ENCODE measurements at places on chromosomes 7 and 10.

DNA sequence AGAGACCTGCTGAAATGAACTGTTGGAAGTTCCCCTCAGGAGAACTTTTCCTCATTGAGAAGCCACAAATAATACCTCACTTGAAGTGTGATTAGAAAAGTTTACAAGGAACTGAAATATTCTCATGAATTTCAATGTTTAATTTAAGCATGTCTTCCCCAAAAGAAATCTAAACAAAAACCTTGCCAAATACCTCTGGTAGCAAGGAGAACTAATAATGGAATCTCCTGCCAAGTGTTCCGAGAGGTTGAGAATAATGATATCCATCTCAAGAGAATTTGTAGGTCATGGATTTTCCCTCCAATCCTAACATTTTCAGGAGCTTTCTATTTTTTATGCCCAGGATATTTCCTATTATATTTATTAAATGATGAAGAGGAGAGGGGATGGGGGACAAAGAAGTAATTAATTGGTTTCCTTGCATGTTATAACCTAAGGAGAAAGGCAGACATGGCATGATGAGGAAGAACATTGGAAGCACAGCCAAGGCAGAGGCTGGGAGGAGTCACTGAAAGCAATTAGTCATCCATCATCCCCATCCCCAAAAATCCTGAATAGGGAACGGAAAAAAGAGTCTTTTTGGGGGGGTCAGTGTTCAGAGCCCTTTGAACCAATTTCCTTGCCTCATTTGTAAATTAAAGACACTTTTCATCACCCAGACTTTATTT is 93.6 kb upstream of the IL6 start:
- DNase-seq, result no peak

DNA sequence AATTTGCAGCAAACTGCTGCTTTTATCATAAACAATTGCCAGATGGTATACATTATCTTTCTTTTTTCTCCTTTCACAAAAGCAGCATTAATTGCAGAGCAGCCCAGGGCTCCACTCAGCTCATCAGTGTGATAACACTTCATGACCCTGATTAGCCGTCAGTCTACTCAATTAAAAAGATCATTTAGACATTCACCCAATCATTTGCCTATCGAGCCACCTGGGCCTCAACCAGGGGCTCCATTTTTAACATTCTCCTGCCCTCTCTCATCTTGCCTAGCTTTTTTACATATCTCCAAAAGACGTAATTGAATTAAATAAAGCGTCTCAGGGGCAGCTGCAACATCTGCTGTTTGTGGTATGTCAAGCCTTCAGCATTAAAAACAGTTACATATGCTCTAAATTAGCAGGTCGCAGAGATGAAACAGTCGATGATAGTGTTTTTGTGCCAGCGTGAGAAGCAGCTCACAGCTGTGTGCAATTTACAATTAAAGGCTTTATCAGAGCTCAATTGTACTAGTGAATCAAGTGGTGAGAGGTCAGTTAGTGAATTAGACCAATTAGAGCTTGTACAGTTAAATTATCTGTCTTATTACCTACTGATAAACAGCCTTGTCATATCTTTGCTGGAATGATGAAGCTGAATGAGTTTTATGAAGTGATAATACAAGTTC is 522.5 kb downstream of the ETV1 start:
- no peak for DNase-seq

DNA sequence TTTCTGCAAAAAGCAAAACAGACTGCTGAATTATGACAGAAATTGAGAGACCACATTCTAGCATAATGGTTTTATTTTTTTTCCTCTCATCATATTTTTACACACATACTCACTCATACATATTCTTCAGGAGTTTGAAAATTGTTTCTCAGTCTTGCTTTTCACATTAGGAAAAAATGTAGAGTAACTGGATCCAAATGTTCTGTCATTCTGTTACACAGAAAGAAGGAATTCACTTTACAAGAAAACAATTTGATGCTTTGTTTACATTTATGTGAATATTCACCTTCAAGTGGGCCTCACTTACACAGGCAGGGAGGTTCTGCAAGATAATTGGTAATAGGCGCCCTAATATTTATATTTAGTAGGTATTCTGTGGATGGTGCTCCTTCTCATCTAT is 82.0 kb downstream of the ARL4A start:
- DNase-seq, result no peak

DNA sequence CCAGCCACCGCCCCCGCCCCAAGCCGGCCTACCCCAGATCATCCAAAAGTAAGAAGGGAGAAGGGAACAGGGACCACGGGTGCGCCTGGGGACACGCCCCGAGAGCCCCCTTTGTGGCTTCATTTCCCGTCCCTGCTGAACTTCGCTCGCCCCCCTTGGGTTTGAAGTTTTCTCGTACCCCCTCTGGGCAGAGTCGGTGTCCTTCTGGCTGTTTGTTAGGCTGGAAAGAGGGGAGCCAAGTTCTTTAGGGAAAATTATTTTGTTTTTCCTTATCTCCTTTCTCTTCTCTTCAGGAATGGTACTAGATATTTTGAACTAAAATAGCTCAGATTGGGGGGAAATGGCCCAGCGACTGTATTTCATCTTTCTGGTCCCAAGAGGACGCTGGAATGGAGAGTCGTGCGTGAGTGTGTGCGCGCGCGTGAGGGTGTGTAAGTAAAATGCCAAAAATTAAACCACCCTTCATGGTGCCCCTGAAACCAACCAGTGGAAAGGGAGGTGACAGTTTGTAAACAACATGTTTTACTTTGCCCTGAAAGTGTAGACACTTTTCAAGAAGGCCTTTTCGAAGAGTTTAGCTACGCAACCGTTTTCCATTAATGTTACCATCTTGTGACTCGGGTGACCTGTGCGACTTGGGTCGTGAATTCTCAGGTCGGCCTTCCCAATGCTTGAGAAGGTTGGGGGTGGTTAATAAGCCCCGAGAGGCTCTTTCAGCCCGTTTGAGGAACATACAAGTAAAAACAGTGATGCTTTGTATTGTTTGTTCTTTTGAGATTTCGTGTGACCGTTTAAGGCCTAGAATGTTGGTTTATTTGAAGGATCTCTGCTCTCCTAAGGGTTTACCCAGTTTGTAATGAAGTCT is 694 bp downstream of the RBM20 start:
- no peak for DNase-seq

DNA sequence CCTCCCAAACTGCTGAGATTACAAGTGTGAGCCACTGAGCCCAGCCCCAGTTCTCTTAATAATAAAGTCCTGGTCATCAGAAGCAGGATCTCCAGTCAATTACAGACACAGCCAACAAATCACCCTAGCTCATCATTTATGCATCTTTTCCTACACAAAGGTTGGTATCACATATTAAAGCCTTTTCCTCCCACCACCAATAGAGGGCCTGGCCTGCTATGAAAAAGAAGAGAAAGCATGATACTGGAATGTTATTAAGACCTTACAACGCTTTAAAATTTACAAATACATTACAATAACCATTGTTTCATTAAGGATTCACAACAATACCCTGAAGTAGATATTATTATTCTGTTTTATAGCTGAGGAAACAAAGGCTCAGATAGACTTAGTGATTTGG is 25.9 kb downstream of the VAX1 start:
- no peak for DNase-seq

- no peak for DNase-seq
Measured at GRCh38 chr7:120723465-120724385, 134.2 kb downstream of the TSPAN12 start.

DNA sequence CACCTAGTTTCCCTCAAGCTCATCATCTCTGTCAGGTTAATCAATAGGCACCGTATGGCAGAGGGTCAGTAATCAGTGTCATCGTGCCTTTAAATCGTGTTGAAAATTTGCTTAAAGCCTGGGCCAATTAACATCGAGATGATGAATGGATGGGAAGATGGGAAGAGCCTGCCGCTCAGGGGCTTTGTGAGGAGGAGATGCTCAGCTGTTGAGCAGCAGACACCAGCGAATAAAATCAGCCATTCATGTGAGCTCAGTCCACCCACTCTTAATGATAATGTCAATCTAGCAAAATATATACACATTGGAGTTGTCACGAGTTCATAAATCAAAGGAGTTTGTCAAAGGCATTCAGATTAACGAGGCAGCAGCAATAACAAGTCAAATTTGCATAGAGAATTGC is 97.7 kb downstream of the BTRC start:
- no peak for DNase-seq

DNA sequence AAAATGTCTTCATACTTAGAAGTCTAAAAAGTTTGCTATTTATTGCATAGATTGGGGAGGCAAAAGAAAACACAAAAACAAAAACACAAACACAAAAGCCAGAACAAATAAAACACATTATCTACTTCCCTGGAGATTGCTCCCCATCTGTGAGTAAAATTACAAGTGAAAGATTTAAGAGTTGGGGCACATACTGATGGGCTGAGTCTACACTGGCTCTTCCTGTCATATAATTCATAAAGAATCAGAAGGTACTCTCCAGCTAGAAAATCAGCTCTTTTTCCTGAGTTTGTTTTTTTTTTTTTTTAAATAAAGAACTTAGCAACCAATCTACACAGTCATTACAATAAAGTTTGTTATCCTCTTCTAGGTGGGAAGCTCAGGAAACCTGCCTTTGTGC is 192.4 kb upstream of the LRRN3 start:
- DNase-seq, result no peak

GRCh38 chr7:2007551-2007950 is 225.2 kb downstream of the MAD1L1 start:
- DNase-seq, result no peak

DNA sequence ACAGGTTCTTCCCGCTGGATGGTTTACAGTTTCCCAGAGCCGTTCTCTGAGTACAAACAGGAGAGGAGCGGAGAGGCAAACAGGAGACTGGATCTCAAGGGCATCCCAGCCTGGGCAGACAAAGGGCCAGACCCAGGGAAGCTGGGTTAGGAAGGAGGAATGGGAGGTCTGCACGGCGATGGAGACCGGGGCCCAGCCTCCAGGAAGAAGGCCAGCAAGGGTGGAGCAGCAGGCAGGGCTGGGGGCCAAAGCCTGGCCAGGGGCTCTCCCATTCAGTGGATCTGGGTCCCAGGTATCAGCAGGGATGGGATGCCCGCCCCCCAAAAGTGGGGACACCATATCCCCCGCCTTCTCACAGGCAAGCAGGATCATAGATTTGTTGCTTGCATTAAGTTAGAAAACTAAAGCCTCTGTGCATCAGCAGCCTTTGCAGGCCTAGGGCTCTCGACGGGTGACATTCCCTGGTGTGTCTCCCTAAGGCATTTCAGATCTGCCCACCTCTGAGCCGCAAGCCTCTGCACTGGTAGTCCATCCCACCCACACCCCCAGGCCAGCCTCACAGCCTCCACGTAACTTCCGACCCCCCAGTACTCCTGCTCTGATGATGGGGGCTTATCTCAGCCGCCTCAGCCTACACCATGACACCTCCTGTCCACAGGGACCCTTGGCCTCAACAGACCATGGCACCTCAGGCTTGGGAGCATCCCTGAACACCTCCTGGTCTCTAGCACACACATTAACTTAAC is 59.9 kb downstream of the TNS3 start:
- no peak for DNase-seq

- no peak for DNase-seq
Measured at GRCh38 chr10:99999319-100000108, 10.2 kb downstream of the DNMBP start.

DNA sequence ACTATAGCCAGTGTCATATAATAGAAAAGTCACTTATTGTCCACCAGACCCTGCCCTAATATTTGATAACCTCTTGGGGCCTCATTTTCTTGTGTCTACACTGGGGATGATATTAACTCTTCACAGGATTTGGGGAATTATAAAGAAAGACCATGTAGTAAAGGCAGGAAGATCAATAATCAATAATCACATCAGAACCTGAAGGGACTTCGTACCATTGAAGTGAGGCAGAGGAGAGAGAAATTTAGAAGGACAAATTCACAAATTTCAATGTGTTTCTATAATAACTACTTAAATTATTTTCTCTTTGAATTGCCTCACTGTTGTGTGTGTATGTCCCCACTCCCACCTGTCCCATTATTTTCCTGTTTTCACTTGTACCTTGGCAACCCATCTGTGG is 10.7 kb upstream of the SGMS1 start:
- no peak for DNase-seq

GRCh38 chr10:127067542-127068194 is 128.7 kb downstream of the INSYN2A start:
- no peak for DNase-seq

GRCh38 chr10:78551184-78552005 is 517.4 kb upstream of the ZMIZ1 start:
- no peak for DNase-seq

DNA sequence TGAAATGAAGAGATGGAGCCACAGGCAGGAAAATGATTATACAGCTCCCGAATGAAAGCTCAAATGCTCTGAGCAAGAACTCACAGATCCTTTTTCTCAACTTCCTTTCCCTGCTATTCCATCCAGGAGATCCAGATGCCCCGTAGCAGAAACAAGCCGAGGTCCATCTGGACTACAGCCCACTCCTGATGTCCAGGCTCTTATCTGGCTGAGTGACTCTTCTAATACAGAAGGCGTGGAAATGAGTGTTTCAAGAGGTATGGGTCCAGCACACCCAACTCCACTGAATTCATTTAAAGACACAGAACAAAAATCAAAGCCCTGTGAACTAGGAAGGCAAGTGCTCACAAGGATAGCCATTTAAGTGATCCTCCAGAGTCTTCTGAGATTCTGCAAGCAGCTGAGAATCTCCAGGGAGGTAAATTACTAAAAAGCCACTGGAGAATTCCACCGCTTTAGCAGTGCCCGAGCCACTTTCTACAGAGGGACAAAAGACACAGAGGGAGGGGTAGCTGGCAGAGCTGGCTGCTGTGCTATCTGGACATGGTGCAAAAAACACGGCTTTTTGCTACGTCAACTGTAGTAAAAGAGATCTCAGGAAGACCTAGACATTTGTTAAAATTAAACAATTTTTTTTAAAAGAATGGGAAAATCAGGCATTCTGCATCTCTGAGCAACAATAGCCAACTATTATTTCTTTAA is 24.5 kb downstream of the FAM171A1 start:
- DNase-seq, result no peak

GRCh38 chr7:135755351-135755753 is 6.7 kb upstream of the FAM180A start:
- DNase-seq, result no peak

GRCh38 chr10:32713560-32713959 is 244.5 kb downstream of the ITGB1 start:
- no peak for DNase-seq

DNA sequence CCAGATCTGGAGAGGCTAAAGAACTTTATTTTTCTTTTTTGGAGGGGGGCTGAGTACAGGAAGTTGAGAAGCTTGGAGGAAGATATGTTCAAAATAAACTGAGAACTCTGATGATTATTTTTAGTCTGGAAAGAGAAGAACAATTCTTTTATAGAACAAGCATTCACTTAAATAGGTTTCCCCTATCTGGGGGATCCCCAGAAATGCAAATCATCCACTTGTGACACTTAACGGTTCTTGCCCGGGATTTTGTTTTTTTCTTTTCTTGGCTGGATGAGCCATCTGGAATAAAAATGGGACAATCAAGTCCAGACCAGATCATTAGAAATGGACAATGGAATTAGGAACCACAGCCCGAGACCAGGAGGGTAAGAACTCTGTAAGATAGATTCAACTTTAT is 95.9 kb upstream of the EGR2 start:
- no peak for DNase-seq

DNA sequence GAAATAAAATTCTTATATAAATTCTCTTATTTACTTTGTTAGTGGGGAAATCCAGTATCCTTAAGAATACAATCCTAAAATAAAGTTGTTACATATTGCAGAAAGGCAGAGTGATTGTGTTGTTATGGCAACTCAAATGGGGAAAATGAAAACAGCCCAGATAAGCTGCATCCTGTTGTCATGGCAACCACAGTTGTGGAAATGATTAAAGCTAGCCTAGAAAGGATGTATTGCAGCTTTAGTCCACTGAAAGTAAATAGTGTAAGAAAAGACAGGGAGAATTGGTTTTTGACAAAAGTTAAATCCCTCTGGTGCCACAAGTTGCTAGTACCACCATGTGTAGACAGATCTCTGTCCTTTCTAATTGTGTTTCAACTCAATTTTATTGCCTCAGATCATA is 43.2 kb downstream of the BTRC start:
- peak; percentile 23 for DNase-seq
